Brain pericyte (primary cell): ENCODE measurements at places on chromosomes 6 and 20.

- DNase-seq: no peak
These were observed 8.8 kb upstream of the PIM1 start for GRCh38 chr6:37160922-37161778.

- no peak for DNase-seq
These were observed 24.4 kb downstream of the TBC1D20 start for GRCh38 chr20:437787-438486.

- no peak for DNase-seq
These were observed 1192.3 kb upstream of the GJE1 start for GRCh38 chr6:140940251-140940925.

DNA sequence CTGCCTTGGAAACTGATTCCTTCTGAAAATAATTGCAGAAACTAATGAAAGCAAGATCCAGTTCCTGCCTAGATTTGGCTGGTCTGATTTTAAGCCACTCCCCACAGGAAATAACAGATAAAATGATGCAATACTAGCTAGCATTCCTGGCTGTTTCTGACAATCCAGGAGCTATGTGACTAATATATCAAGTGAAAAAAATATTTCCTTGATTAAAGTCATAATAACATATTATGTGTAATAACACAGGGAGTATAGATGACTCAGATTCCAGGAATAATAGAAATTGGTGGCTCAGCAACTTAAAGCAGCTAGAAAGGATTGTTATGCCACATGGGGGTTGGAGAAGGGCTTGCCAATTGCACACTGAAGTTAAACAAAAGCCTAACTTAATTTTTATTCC is 182.7 kb upstream of the SALL4 start:
- DNase-seq: peak; percentile 67

- no peak for DNase-seq
These were observed 32.7 kb downstream of the KATNA1 start for GRCh38 chr6:149615805-149616204.

DNA sequence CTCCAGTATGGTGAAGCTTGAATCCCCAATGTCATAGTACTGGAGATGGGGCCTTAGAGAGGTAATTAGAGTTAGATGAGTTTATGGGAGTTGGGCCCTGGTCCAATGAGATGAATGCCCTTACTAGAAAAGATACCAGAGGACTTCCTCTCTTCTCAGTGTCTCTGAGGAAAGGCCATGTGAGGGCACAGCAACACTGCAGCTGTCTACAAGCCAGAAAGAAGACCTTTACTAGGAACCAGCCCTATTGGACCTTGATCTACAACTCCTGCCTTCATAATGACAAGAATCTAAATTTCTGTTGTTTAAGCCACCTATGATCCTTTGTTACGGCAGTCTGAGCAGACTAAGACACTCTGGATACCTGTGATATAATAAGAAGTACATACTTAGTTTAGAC is 31.4 kb upstream of the AKAP7 start:
- no peak for DNase-seq

- DNase-seq: no peak
These were observed 67.4 kb upstream of the HINT3 start for GRCh38 chr6:125888989-125889656.

DNA sequence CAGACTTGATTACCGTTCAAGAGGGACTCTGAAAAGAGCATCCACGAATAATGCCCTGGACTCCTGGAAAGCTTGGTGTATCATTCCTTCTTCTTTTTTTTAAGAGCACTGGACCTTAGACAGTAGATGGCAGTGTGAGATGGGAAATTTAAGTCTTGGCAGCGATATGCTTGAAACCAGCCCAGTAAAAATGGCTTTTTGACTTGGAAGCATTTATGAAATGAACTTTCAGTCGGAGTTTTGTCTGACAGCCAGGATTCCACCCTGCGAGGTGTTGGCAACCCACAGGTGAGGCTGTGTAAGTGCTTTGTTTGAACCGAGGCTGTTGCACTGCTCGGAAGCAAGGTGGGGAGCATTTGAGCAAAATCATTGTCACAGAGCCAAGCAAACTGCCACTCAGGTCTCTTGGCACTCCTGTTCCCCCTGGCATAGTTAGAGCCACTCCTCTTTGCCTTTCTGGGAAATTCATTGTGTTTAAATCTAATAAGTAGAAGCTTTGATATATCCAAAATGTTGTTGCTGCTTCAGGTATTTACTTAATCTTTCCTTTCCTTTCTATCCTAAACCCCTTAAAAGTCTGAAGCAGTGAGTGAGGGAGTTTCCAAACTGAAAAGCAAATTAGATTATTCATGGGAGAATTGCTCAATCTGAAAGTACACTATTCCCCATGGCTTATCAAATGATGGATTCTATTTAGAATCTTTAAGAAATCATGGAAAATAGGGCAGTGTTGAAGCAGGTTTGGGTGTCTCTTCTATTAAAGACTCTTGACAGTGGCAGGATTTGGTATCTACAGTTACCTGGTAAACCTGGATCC is 272.8 kb upstream of the SLC35B3 start:
- no peak for DNase-seq

DNA sequence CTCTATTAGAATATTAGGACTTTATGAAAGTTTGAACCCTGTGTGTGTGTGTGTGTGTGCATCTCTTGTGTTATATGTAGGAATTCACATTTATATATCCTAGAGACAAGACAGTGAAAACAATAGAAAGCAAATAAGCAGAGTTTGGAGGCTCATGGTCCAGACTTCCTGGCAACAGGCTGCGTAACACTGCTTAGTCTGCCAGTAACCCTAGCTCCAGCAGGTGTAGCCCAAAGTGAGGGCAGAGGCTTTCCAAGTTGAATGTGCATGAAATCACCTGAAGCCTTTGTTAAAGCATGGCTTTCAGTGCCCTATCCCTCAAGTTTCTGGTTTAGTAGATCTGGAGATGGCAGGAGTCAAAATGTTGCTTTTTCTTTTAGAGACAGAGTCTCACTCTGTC is 569.9 kb downstream of the KIF16B start:
- DNase-seq: no peak

GRCh38 chr20:19944772-19945459 is 72.2 kb upstream of the NAA20 start:
- DNase-seq: no peak

DNA sequence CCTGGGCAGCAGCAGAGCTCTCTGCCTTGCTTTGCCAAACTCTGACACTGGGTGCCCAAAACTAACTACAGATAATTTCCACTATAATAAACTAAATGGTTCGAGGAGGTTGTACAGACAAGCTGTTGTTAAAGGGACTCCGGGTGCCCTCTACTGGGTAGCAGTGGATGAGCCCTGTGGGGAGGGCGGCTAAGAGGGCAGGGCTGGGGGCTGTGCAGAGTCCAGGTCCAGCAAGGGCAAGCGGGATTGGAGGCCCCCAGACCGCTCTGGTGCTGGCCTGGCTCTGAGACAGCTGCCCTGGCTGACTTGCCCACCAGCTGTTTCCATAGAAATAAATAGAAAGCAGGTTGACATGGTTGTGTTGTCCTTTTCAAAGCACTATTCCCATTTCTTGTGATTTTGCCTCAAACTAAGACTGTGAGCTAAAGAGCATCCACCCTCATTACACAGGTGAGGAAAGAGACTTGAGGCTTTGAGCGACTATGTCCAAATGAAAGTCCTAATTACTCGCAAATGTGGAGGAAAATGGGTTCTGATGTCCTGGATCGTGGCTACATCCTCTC is 167.6 kb upstream of the CST7 start:
- no peak for DNase-seq

DNA sequence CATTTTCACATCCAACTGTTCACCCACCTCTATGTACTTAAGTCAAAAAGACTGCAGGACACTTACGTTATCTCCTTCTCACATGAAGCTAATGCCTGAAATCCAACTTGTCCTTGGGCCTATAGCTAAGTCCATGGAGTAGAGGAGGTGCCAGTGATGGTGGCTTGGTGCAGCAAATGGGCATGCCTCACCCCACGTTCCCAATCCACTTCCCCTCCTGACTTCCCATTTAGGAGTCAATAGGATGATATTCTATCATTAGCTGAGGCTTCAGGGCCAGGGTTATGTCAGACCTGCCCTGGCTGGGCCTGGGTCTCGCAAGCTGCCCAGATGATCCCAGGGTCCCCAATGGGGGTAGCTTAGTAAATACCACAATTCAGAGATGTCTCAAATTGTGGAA is 410.4 kb downstream of the MAFB start:
- no peak for DNase-seq

DNA sequence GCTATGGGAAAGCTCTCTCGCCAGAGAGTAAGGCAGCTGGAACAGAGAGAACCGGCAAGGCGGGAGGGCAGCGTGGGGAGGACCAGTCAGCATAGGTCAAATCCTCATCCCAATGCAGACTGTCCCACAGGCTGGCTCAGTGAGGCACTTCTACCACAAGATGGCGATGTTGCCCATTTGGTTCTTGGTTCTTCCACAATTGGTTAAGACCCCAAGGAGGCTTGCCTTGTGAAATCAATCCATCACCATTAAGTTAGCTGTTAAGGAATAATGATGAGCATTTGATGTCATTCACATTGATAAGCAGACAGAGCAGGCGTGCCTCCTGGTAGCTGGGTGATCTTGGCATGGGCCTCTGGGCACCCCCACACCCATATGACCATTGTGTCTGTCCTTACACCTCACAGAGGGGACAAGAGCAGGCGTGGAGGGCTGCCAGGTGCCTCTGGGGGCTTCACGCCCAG is 2.4 kb downstream of the CSTL1 start:
- DNase-seq: peak; percentile 65

- DNase-seq: no peak
These were observed 20.9 kb downstream of the COL9A3 start for GRCh38 chr20:62837790-62838127.

- DNase-seq: no peak
These were observed 328.4 kb downstream of the DHX35 start for GRCh38 chr20:39290575-39290974.

GRCh38 chr6:79635232-79635543 is 4.1 kb downstream of the SH3BGRL2 start:
- no peak for DNase-seq

- DNase-seq: no peak
These were observed 27.3 kb downstream of the RAMACL start for GRCh38 chr6:166559211-166559610.

DNA sequence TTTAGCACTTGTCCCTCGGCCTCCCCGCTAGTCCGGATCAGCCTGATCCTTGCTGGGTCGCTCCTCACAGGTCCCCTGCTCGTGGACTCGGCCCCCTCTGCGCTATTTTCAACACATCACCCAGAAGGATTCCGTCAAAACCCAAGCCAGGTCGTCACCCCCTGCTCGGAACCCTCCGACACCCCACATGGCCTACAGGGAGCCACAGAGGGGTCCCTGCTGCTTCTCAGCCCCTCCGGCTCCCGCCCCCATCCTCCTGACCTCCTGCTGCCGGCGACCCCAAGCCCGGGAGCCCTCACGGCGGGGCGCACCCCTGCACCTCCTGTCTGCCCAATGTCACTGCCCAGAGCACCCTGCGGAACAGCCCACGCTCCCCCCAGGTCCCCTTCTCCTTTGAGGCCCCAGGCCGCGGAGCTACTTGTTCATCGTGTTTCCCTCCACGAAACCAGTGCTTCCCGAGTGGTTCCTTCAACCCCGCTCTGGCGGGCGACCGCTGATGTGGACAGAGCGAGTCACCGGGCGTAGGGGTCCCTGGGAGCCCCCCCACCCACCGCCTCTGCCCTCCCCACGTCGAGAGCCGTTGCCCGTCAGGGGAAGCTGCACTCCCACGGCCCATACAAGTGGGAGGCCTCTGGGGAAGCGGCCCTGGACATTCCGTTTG is 638 bp upstream of the MYL9 start:
- DNase-seq: no peak

DNA sequence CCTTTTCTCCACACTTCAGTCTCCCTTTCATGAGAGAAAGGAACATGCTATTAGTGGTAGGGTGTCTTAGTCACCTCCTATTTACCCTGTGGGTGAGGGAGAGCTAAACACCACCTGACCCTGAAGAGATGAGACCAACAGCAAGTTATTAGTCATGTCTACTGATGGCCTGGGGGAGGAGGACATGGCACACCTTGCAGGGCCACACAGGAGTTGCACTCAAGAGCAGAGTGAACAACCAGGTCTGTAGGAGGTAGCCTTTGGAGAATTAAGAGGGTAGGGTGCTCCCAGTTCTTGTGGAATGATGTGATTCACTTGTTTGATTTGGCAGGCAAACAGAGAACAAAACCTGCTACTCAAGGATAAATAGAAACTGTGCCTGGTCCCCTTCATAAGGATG is 82.7 kb upstream of the FABP7 start:
- no peak for DNase-seq

- DNase-seq: no peak
These were observed 71.3 kb upstream of the EYA2 start for GRCh38 chr20:46823271-46823751.

GRCh38 chr6:162387718-162388382 is 339.7 kb downstream of the PRKN start:
- no peak for DNase-seq

DNA sequence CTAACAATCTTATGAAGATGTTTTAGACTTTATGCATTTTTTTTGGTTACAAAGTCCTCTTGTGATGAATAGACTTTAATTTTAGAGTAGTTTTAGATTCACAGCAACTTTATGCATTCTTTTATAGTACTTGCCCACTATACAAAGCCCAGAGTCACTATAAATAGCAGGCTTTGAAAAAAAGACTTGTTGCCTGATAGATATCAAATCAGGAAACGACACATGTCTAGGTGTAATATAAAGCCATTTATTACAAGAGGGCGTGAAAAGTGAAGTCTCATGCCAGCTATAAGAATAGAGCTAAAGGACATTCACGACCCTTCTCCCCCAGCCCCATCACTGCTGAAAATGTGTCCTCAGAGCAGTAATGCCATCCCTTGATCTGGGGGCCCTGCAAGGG is 78.0 kb upstream of the MRPS10 start:
- DNase-seq: no peak

DNA sequence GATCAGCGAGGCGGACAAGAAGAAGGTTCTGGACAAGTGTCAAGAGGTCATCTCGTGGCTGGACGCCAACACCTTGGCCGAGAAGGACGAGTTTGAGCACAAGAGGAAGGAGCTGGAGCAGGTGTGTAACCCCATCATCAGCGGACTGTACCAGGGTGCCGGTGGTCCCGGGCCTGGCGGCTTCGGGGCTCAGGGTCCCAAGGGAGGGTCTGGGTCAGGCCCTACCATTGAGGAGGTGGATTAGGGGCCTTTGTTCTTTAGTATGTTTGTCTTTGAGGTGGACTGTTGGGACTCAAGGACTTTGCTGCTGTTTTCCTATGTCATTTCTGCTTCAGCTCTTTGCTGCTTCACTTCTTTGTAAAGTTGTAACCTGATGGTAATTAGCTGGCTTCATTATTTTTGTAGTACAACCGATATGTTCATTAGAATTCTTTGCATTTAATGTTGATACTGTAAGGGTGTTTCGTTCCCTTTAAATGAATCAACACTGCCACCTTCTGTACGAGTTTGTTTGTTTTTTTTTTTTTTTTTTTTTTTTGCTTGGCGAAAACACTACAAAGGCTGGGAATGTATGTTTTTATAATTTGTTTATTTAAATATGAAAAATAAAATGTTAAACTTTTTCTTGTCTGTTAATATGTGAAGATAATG is 2.2 kb downstream of the HSPA1B start:
- no peak for DNase-seq

- no peak for DNase-seq
These were observed 112.1 kb downstream of the DLL1 start for GRCh38 chr6:170178561-170179477.

GRCh38 chr6:30259140-30260035 is 46.2 kb upstream of the TRIM26 start:
- DNase-seq: no peak

GRCh38 chr6:106858653-106859092 is 115.9 kb downstream of the CD24 start:
- DNase-seq: no peak

- no peak for DNase-seq
These were observed 152.3 kb downstream of the CARMIL1 start for GRCh38 chr6:25431306-25431974.

GRCh38 chr6:119201480-119201879 is 123.0 kb upstream of the FAM184A start:
- DNase-seq: no peak
